ENCODE measurements at places on chromosomes 3 and 15.

- no peak for DNase-seq
These were observed 33.1 kb downstream of the FLNB start for GRCh38 chr3:58041182-58041825.

- peak; percentile 2 for DNase-seq
These were observed 248.0 kb upstream of the CNTN3 start for GRCh38 chr3:74862476-74862875.

DNA sequence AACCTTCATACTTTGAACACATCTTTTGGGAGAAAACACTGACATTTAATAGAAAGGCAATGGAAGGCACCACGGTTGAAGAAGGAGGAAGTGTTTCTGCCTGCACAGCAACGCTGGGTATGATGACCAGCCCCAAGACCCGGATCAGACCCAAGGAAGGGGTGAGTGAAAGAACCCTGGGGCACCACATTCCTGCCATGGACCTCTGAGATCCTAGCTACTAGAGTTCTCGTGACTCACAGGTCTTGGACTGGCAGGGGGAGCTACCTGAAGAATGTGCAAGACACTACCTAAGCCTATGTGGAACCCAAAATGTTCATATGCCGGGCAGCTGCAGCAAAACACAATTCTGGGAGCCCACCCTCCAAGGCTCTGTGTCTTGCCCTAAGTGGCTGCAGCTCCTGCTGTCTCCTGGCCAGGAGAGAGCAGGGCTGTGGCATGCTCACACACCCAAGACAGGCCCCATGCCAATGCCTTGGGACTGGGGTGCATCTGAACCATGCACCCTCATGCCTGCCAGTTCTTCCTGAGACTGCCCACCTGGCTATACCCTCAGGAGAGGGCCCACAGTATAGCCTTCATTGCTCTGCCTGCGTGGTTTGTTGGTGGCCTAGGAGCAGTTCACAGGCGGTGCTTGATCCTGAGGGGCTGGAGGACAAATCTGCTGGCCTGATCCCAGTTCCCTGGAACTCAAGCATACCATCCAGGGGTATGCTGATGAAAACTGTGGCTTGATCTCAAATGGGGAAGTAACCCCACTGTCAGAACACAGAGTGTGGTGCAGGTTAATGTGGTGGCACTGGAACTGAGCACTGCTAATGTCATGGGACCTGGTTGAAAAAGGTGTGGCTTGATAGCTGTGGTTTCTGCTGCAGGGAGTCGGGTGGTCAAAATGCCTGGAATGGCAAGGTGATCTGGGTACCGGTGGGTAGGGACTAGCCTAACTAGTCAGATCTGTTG is 353.3 kb upstream of the ARHGEF26 start:
- DNase-seq, result no peak

- no peak for DNase-seq
These were observed 313.2 kb upstream of the THBS1 start for GRCh38 chr15:39267685-39268084.

DNA sequence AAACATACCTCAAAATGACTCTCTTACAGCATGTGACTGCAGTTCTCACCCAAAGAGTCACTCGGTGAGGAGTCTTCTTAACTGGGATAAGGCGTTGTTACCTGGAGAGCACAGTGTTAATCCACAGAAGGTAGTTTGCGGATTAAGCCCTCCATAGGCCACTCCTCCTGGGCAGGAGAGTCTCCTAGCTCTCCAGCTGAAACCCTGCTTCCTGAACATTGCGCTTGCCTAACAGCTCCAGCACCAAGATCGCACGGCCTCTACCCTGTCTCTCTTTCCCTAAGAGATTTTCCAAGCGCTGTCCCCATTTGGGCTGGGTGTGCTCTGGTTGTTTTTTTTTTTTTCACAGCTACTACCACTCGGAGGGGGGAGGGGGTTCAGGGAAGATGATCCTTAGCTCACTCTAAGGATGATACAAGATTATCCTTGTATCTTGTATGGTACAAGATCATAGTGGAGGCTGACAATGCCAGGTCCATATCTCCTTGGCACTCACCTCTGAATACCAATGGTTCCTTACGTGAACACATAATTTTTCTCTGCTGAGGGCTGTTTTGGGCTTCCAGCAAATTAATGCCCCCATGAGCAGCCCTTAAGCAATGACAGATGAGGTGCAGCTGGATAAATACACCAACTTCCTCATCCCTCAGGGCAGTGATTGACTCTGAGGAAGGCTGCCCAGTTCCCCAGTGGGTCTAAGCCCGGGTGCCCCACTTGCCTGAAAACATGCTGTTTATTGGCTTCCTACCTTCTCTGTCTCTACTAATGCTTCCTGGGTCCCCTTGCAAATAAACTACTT is 185.2 kb upstream of the TSC22D2 start:
- no peak for DNase-seq
